SW 1271 (cell line): ENCODE measurements at places on chromosomes 2 and 18.

DNA sequence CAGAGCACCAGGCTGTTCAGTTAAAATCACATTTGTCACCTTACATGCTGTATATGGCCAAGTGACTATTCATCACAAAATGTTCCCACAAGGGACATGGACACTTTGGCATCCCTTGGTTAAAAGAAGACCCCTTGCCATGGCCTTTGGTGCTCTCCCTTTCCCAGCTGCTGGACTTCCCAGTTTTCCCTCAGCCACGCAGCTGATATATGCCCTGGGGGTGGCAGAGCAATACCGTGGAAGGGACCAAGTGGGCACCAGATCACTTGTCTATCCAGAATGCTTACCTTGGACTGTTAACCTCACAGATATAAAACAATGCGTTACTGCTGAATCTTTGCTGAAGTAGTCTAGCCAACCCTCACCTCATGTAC, 35.3 kb downstream of the PAIP2B start:
- DNase-seq, result no peak

DNA sequence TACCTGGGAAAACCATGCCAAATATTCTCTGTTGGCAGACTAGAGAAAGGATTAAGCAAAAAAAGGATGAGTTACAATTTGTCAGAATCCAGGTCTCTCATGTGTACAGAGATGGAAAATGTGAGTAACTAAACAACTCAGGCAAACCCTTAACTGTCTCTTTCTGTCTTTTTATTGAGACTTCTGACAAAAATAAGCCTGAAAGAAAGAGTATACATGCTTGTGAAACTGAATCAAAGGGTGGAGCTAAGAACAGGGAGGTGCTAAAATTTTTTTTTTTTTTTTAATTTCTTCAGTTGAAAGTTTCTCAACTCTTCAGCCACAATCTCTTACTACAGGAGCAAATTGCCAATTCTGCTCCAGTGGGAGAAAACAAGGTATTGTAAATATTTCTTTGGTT, at the start of gene SERPINB10:
Gene SERPINB10 (plus strand): TSS at position 295 of the 400 bp plus-strand sequence. CDS start 7,553 bp downstream, outside the sequence.
- no peak for DNase-seq

DNA sequence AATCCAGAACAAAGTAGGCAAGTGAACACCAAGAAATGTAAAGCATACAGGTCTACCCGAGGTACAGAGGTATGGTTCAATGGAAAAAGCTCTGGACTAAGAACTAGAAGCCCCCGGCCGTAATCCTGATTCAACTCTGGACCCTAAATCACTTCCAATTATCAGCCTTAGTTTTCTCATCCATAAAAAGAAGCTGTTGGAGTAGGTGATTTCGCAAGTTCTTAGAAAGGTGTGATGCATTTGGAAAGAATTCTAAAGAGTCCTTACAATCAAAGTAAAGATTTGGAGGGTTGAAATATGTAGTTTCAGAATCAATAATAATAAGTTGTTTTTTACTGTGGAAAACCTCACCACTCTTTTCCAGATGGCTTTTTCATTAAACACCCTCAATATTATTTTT, 622.1 kb upstream of the ID2 start:
- no peak for DNase-seq

DNA sequence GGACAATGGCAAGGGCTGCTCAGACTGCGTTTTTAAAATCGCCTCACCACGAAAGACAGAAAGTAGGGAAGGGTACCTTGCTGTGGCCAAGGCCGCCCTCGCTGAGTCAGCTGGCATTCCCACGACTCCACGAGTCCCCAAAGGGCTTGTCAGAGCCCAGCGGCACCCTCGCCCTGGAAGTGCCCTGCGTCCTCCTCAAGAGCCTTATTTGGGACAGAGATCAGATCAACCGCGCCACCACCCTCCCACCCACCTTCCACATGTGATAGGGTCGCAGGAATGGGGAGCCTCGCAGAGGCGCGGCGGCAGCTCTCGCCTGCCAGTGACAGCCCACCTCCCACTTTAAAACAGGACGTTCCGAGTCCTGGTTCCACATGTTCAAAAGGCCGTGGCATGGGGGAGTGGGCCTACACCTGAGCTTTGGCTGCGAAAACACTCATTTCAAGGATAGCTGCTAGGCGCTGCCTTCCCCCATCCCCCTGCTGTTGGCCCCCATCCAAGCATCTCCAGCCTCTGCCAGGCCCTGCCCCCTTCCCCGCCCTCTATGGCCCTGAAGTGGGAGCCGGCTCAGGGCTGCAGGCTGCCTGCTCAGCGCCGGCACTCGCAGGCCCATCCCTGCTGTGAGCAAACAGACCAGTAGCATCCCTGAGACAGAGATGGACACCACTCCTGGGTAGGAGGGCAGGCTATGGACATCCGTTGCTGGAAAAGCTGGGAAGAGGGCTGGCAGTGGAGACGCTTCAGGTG, 38.1 kb upstream of the ARHGEF4 start:
- DNase-seq, result no peak

- DNase-seq, result peak; percentile 98
These were observed 14.9 kb downstream of the ITGA6 start for GRCh38 chr2:172442072-172442895.

DNA sequence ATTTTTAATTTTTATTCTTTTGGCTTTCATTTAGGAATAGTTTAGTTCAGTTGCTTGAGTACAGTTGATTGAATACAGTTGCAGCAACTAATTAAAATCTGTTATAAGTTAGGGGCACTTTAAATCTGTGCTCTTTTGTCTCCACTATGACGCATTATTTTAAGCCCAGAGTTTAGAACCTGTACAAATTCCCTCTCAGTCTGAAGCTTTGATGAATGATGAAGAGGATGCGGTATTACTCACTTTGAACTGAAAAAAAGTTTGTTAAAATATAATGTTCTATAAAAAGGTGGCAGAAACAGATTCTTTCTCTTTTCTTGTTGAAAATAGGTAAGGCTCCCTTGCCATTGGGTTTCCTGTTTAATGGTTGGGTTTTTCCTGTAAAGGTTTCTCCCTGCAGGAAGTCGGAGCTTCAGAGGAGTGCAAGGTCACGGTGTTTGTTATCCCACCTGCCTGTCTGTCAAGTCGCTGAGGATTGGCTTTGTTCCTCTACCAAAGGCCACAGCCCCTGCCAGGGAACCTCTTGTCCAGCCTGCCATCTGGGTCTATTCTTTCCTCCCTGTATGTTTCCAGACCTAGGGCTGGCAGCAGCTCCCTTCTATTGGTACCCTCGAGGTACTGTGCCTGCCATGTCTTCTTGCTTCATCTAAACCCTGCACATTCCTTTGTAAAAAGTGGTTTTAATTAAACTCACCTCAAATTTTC, 43.8 kb upstream of the FN1 start:
- no peak for DNase-seq

DNA sequence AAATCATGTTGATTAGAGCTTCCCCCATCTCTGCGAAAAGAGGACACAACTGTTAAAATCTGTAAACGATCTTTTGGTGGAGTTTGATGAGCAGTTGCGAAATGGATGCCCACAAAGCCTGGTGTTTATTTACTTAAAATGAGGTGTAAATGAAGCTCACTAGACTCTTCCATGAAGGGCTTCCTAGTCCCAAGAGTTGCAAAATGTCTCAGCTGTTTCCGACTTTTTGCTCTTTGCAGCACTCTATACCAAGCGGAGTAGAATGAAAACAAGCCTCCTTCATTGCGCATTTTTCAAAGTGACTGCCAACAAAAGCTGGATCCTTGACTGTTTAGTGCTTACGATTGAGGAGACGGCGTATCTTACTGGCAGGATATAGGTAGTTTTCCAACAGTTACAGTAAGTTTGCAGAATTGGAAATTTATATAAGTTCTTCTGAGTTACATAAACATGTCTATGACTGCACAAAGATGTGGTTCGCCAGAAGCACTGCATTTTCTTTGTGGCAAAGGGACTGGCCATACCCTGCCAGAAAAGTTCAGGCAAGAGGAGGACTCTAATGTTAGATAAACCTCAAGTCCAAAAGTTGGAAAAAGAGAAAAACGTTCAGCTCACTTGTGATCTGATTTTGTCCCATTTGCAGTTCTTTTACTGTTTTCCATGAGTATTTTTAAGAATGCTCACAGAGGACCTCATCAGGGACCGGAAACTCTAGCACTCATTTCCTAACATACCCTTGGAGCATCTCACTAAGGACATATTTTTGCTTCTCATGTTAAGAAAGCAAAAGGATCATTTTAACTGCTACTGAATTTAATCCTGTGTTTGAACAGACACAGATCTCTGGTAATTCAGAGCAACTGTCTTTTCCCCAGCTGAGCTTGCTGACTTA, 42.7 kb downstream of the COLEC12 start:
- DNase-seq, result no peak

DNA sequence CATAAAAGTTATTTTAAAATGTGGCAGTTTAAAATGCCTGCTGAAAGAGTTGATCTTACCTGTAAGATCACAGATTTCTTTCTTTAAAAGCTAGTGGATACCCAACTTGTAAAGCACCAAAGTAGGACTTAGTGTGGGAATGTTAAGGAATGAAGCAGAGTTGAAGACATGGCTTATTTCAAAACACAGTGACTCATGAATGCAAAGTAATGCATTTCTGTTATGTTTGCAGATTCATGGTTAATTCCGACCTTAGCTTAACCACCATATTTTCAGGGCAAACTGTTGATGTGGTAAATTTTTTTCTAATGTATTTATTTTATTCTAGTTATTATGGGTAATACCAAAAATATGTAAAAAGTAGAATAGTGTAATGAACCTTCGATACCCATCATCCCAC, 206.8 kb upstream of the FOSL2 start:
- DNase-seq, result no peak

DNA sequence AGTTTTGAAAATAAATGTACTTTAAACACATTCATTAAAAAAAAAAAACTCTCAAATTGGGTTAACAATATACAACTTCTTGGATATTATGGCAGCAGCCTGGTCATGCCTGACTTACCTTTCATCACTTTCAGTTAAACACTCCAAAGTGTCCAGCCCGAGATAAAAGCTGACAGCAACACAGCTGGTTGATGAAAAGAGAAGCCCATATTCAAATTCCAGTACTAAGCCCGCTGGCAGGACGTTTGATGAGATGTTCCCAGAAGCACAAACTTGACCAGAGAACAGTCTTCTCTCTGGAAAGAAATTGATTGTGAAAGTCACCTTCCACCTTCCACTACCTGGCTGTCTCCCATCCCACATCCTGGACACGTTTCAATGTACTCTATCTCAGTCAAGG, 586.3 kb downstream of the TDRD15 start:
- DNase-seq, result no peak
